B cell (primary cell): ENCODE measurements at places on chromosomes 4 and X. TPM values are rescaled to one million over a fixed set of nuclear protein-coding genes. Genes with fewer than 3 reads are reported as not detected.

- no peak for DNase-seq
Measured at GRCh38 chr4:120722655-120723054, 199.9 kb downstream of the PRDM5 start.

PABPC1L2B gene
- not detected in 2 replicates for total RNA-seq

EREG gene
- total RNA-seq = not detected in 2 replicates

DNA sequence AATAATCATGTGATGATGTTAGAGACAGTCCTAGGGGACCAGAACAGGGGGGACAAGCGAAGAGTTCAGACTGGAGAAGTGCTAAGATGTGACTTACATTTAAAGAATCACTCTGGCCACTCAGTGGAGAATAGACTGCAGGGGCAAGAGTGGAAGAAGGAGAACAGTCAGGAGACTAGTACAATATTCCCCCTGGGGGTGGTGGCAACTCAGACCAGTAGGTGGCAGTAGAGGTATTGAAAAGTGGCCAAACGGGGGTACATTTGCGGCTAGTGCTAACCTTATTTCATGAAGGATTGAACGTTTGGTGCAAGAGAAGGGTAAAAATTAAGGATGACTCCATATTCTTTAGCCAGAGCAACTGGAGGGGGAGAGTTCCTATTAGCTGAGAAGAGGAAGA is 2.7 kb upstream of the BMX start:
- DNase-seq = peak; percentile 47

PIR gene
- total RNA-seq = 0.22 and 0.24 TPM in 2 replicates

CCNI gene
- 314 and 328 TPM in 2 replicates for total RNA-seq

GRCh38 chr4:147360301-147360700 is 120.6 kb upstream of the EDNRA start:
- DNase-seq = no peak

DNA sequence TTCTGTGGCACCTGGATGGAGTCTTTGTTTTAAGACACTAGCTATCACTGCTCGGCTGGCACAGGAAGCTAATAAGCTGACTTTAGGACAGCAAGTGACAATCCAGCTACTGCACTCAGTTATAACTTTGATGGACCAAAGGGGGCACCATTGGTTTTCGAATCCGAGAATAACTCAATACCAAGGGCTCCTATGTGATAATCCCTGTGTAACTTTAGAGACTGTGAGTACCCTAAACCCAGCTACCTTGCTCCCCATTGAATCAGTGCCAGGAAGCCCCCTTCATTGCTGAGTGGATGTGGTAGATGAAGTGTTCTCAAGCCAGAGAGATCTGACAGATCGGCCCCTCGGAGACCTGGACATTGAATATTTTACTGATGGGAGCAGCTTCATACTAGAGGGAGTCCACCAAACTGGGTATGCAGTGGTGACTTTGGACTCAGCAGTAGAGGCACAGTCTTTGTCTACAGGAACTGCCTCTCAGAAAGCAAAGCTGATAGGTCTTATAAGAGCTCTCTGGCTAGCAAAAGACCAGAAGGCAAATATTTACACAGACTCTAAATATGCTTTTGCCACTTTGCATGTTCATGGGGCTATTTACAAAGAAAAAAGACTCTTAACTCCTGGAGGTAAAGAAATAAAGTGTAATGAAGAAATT is 35.5 kb upstream of the UGT2B7 start:
- DNase-seq = no peak

DNA sequence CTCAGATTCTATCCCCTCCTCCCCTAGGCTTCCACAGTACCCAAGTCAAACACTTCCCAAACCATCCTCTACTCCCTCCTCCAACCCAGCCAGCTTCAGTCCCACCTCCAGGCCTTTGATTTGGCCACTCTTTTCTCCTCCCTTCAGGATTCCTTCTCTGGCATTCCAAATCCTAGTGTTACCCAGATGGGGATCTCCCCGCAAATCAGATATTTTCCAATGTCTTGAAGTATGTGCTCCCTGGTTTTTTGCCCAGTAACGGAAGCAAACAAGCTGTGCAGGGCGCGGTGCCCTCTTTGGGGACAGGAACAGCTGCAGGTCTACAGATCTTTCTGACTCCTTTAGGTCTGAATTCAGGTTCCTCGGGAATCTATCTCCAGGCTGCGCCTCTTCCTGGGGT is 2.2 kb upstream of the SYN1 start:
- no peak for DNase-seq
